ENCODE measurements at places on chromosomes 5 and 9.

- DNase-seq = no peak
These were observed 128.6 kb upstream of the MAST4 start for GRCh38 chr5:66467564-66467963.

DNA sequence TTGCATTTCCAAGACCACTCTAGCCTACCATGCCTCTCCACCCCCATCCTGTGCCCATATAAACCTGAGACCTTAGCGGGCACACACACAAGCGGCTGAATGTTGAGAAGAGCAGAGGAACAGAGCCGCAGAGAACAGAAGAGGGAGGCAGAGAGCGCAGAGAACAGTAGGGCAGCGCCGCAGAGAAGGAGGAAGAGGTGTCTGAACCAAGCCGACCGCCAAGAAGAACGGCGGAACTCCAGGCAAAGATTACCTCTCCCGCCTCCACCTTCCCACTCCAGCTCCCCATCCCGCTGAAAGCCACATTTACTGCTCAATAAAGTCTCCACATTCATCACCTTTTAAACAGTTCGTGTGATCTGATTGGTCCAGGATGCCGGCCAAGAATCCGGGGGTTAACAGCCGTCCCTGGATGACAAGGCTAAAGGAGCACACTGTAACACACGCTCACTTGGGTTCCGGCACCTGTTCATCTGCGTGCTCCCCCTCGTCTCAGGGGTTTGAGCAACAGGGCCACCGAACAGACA lies 33.2 kb downstream of the GRIN3A start:
- no peak for DNase-seq

DNA sequence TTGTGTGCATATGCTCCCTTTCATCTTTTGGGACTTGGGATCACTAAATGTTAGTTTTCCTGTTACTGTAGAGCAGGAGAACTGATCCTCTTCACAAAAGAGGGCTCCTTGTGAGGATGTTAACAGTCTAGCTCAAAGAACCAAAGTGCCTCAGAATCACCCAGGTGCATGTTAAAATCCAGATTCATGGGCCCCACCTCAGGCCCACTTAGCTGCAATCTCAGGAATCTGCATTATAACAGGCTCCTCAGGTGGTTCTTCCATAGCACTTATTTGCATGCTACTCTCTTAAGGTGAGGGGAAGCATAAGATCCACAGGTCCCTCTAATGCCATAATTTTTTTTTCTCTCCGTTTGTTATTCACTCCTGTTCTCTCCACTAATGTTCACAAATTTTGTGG lies 14.8 kb upstream of the MEF2C start:
- no peak for DNase-seq

GRCh38 chr9:18722882-18723281 lies 248.9 kb downstream of the ADAMTSL1 start:
- DNase-seq = no peak

GRCh38 chr5:73498057-73498992 lies at the start of gene BTF3:
BTF3 (plus strand) TSS chr5:73498442; CDS start chr5:73498668, 226 bp downstream.
- DNase-seq = peak; percentile 96

- DNase-seq = no peak
These were observed 117.4 kb downstream of the CCDC171 start for GRCh38 chr9:15670246-15670645.

DNA sequence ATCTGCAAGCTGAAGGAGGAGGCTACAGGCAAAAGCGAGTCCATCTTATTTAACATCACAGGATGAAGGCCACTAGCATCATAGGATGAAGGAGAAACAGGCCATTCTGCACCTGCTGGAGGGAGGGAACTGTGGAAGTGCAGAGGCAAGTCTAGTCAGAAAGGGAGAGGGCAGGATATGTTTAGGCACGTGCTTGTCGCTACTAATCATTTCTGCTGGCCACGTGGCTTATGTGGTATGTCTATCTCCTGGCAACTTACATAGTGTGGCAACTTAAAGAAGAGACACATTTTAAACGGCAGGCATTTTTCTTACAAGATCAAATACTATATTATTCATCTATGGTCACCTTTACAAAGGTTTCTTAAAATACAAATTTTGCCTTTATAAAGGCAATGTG lies 74.0 kb downstream of the GNAQ start:
- no peak for DNase-seq

DNA sequence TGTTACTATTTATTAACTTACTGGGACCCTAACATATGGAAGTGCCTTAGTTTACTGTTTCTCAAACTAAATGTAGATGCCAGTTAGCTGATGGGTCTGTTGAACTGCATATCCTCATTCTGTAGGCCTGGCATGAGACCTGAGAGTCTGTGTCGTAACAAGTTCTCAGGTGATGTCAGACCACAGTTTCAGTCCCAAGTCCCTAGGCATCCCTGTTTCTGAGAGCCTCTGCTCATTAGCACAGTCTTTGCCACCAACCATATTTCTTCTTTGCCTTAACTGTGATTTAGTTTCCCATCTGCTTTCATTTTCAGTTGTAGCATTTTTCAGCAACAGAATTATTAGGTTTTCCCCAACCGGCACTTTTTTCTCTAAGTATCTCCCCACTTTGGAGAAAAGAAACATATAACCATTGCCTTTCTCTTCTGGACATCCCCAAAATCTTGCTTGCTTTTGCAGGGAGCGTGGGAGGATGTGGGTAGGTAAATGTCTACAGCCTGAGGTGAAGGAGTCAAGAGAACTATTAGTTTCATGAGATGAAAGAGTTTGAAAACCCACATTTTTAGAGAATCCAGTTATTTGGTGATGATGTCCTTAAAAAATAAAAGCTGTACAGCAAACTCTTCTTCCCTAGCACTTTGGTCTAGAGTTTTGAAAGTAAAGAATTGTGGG lies 74.6 kb downstream of the NUDT12 start:
- no peak for DNase-seq
